Neuronal stem cell (in vitro differentiated cells): ENCODE measurements at places on chromosomes 1 and 21.

GRCh38 chr1:16979475-16980327 is 719 bp downstream of the MFAP2 start:
- no peak for DNase-seq

DNA sequence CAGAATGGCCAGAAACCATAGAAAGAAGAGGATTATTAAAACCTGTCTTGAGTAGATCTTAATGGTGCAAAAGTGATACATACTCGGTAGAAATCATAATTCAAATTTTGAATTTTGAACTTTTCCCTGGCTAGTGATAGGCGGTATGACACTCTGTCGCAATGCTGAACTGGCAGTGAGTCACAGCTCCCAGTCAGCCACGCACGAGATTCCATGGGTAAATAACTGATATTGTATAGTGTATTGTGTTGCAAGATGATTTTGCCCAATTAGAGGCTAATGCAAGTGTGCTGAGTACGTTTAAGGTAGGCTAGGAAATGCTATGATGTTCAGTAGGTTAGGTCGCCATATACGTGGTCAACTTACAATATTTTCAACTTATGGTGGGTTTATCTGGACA is 207.0 kb downstream of the SIPA1L2 start:
- DNase-seq: no peak

DNA sequence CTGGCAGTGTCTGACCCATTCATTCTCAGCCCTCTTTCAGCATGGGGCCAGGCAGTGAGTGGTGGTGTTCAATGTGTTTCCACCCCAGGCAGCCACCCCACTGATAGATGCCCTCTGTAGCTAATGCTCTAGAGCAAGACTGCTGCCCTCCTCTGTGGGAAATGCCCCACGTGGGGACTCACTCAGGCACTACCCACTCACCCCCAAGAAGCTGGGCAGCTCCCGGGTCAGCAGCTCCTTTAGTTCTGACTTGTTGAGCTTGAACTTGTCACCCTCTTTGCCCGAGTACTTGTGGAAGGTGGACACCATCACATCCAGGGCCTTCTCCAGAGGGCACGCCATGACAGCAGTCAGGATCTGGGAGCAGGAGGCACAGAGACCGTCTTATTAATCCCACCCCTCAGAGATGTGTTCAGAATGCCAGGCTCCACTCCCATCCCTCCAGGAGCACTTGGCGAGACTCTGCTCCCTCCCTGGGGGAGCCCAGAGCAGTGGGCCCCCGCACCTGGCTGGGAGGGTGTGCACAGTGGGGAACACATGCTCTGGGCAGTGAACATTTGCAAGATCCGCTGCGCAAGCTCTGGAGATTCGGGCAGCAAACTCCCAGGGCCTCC is 1.0 kb downstream of the S100A4 start:
- no peak for DNase-seq

- DNase-seq: no peak
Observed at GRCh38 chr1:243926803-243927245, 76.8 kb upstream of the AKT3 start.

GRCh38 chr1:112957133-112957812 is 1.3 kb upstream of the SLC16A1 start:
- DNase-seq: no peak

DNA sequence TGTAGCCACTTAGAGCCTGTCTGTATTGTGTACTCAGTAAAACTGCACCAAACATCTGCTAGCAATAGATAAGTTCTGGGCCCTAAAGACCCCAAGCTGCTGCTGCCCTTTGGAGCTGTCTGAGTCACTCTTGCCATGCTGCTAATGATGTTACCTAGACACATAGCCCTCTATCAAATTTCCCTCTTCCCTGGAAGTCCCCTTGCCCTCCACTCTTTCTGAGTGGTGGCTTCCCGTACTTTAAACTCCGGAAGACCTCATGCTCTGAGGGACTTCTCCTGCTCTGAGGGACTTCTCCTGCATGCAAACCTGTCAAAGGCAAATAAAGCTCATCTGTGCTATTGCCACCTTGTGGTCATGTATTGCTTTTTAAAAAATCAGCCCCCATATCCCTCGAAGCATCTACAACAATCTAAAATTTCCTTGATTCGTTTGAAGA is 34.0 kb downstream of the FH start:
- no peak for DNase-seq

GRCh38 chr21:34609244-34609932 is 5.5 kb downstream of the RCAN1 start:
- DNase-seq: no peak

DNA sequence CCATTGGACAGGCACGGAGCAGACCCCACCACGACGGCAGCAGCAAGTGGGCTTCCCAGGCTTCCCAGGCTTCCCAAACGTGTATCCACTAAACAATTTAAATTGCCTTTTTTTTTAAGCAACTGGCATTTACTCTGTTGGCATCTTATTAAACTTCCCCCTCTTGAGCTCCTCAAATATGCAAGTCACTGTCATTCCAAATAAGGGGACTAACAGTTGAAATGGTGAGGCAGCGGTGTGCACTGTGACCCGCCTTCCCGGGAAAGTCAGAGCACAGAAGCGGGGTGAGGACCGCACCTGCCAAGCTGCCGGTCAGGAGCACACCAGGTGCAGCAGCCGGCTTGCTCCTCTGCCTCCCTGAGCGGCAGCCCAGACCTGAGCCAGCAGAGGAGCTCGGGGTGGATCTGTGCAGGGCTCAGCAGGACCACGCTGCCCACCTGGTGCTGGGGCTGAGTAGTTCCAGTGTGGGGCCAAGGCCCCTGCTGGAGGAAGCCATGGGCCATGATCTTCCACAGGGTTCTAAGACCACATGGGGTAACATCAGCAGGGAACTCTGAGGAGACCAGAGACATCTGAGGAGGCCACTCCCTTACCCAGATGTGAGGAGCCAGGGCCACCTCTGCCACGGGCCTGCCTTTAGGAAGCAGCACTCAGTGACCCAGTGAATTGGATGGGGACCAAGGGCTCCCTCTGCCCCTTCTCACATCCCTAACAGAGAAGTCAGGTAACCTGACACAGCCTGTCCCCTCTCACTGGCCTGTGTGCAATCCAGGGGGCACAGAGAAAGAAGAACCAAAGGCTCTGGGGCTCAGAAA is 245.4 kb downstream of the NPHP4 start:
- DNase-seq: no peak

DNA sequence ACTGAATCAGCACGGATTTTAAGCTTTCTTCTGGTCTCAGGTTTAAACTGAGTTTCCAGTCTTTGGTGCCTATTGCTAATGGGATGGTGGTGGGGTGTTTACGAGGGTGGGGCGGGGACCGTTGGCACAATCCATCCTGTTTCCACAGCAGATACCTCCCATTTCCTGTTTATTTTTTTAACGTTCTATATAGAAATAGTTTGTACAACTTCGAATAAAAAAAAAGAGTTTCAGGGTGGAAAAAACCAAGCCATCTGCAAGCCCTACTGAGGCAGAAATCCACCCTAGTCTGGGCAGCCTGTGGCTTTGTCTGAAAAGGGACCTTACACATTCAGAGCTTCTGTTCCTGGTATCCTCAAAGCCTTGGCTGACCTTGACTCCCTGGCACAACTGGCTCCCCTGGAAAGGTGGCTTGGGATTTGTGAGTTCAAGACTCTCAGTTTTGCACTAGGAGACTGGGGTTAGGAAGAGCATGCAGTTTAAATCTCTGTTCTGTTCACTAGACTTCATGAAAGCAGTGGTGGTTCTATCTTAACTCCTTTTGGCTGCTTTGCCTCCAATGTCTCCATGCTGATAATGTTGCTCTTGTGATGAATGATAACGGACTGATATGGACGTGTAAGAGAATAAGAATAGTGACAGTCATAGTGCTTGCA is 46.7 kb downstream of the VANGL2 start:
- no peak for DNase-seq

- DNase-seq: no peak
Observed at GRCh38 chr1:5574641-5575040, 417.6 kb downstream of the NPHP4 start.

DNA sequence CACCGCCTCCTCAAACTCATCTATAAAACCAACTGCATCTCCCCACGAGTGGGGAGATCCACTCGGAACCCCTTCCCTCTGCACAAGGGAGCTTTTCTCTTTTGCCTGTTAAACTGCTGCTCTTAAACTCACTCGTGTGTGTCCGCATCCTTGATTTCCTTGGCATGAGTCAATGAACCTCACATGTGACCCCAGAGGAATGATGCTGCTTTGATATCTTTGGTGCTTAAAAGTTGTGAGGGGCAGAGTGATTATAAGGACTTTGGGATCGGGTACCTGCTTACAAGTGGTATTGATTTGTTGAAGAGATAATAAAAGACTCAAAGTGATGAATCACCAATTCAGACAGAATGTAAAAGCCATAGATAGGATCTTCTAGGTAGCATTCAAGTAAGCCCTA is 125.3 kb downstream of the GREM2 start:
- no peak for DNase-seq

GRCh38 chr21:14762734-14763694 is 216.9 kb upstream of the SAMSN1 start:
- DNase-seq: no peak
